Vagina (tissue), 2 donors: ENCODE measurements at places on chromosomes 16 and 17.
A peak's percentile ranks its signal among the peaks of the same experiment; 100 is the strongest.

- no peak for DNase-seq
Measured at GRCh38 chr17:74671031-74671771, 41.5 kb downstream of the CD300LF start.

DNA sequence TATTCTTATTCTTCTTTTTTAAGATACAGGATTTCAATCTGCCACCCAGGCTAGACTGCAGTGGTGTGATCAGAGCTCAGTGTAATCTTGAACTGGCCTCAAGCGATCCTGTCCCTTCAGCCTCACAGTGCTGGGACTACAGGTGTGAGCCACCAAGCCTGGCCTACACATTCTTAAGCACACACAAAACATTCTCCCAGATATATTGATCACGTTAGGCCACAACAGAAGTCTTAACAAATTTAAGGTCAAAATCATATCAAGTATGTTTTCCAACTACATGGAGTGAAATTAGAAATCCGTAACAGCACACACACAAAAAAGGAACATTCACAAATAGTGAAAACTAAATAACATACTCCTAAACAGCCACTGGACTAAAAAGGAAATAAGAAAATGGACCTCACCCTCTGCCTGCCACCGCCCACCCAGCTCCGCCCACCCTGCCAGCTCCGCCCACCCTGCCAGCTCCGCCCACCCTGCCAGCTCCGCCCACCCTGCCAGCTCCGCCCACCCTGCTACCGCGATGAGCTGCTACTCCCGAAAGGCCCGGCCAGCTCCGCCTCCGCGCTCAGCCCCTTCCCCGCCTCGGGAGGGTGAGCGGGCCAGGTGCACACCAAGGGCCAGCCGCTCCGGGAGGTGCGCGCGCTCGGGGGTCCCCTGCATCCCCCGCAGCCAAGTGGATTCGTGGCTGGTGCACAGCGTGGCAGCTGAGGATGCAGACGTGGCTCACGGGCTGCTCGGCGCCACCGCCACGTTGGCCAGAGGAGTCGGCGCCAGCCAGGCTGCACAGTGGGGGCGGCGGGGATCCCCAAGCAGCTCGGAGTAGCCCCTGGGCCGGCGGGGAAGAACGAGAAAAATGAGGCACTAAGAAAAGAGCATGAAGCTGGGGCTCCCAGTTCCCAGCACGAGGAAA is 41.2 kb downstream of the C16orf87 start:
- no peak for DNase-seq

- DNase-seq = peak; percentile 70
Measured at GRCh38 chr16:35745821-35746248, 2286.4 kb downstream of the TP53TG3F start.

DNA sequence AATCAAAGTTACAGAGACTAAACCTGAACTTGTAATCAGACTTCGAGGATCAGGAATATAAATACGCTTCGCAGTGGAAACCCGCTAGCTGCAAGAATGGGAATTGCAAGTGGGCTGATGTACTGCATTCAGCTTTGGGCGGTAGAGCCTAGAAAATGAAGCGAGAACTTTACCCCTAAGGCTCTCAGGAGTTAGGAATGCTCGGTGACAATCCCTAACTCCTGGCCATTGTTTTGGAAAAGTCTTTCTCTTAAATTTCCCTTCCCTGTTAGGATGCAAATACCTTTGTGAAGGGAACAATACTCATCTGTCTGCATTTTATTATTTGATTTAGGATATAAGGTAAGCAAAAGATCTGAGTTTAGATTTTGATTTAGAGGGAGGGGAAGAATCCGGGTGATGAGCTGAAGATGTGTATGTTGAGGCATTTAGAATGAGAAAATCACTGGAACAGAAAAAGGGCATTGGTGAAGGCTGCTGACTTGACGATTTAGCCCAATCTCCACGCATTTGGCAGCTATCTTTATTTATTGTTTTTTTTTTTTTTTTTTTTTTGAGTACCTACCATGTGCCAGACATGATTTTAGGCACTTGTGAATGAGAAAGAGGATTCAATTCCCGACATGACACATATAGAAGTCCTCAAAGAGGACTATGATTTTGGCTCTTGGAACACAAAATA is 2.2 kb upstream of the TOX3 start:
- DNase-seq = no peak

- no peak for DNase-seq
Measured at GRCh38 chr16:1916640-1916990, 1.6 kb downstream of the HS3ST6 start.

DNA sequence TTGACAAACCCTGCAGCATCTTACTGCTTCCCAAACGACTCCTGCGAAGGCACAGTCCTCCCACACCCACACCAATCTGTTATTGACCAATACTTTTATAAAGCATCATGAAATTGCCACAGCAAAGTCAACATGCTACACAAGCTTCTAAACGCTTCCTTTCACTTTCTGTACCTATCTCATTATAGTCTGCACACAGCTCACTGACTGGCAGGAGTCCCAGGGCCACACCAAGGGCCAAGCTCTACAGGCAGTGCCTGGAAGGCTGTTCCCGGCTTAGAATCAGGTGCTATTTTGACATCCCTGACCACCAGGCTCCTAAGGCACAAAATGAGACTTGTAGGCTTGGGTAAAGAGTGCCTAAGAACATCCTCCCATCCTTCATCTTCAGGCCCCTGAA is 39.5 kb downstream of the USP7 start:
- DNase-seq = no peak

DNA sequence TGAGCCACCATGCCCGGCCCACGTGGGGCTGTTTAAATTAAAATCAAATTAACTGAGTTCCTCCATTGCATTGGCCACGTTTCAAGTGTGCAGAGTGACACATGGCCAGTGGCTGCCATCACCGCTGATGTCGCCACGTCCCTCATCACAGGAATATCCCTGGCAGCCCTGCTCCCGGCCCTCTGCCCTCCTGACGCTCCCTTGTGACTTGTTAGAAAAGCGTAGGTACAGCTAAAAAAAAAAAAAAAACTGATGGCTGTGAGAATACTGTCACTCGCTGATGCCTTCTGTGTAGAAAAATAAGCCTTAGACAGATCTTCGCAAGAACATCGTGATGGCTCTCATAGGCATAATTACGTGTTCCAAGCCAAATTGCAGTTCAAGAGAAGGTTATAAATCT is 21.7 kb downstream of the CARHSP1 start:
- DNase-seq = no peak

DNA sequence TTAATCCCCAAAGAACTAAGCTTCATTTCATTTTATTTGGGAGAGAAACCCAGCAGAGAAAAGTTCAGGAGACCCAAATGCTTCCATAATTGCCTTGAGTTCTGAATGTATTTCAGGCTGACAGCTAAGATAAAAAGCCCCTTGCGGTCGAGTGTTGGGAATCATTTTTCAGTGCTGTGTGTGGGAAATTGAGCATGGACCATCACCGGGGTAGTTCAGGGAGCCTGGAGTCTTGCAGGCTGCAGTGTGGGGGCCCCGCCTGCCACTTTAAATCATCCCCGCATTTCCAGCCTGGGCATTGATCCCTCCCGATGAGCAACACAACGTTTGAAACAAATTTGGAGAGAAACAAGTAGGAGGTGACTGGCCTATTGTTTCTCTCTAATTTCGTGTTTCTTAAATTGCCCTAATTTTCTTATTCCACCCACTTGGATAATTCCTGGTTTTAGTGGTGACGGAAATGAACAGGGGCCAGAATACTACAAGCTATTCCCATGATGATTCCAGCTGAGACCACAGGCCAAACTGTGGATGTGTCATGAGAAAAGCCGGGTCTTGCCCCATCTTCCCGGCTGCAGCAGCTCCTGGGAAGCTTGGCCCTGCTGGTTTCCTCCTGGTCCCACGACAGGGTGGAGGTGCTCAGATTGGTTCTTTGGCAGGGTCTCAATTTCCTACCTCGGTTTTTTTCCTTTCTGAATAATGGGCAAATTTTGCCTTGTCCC is 75.1 kb downstream of the FOXL1 start:
- DNase-seq = no peak

GRCh38 chr16:75555707-75556430 is at the start of gene TMEM231:
Gene TMEM231, minus strand, starts transcription at chr16:75556252. Its CDS starts 43 bp downstream, at chr16:75556209.
- peak; percentile 96 for DNase-seq

DNA sequence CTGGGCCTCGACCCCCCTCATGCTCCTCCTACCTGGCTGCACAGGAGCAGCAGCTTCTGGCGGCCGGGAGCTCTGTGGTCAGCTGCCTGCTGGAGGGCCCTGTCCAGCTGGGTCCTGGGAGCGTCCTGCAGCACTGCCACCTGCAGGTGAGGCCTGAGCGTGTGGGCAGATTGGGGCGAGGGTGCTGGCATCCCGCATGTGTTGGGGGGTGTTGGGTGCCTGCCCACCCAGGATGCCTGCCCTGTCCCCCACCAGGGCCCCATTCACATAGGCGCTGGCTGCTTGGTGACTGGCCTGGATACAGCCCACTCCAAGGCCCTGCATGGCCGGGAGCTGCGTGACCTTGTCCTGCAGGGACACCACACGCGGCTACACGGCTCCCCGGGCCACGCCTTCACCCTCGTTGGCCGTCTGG is 16.5 kb downstream of the FCSK start:
- no peak for DNase-seq

DNA sequence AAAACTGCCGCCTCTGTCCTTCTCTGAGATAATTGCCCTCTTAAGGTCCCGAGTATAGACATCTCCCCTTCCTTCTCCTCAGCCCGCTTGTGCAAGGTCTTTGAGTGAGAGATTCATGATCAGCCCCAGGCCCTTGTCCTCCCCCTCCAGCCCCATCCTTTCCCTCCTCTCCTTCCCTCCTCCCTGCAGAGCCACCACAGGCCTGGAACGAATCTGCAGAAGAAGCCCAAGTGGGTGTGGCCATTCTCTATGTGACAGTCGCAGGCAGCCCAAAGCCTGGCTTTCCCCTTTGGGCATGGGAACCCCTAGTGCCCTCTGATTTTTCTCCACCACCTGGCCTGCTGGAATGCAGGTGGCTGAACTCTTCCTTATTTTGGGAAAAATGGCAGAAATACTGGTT is 7.2 kb upstream of the NDRG4 start:
- DNase-seq = no peak

GRCh38 chr17:30253312-30253711 is 17.8 kb upstream of the SLC6A4 start:
- no peak for DNase-seq

GRCh38 chr17:61533797-61534196 is 57.2 kb downstream of the NACA2 start:
- no peak for DNase-seq

GRCh38 chr17:76904116-76904515 is 35.9 kb downstream of the MGAT5B start:
- DNase-seq = no peak

DNA sequence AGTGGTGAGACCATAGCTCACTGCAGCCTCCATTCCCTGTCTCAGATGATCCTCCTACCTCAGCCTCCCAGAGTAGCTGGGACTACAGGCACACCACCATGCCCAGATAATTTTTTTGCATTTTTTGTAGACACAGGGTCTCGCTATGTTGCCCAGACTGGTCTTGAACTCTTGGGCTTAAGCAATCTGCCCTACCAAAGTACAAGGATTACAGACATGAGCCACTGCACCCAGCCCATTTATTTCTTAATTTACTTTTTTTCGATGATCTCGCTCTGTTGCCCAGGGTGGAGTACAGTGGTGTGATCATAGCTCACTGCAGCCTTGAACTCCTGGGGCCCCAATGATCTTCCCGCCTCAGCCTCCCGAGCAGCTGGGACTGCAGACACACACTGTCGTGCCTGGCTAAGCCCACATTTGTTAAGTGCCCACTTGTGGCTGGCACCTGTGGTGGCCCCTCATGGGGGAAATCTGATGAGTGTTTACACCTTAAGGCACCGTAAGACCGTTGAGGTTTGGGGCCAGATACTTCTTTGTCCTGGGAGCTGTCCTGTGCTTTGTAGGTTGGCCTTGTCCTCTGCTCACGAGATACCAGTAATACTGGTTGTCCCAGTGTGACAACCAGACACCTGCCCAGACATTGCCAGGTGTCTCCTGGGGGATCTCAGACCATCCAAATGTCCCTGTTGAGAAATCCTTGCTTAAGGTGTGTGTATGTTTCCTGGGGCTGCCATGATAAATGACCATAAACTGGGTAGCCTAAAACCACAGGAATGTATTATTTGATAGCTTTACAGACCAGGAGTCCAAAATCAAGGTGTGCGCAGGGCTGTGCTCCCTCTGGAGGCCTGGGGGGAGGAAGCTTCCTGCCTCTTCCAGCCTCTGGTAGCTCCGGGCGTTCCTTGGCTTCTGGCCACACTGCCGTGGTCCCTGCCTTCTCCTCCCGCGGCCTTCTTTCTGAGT is 141.4 kb upstream of the GSE1 start:
- DNase-seq = no peak

GRCh38 chr16:21203155-21203797 is 8.1 kb downstream of the ZP2 start:
- no peak for DNase-seq

DNA sequence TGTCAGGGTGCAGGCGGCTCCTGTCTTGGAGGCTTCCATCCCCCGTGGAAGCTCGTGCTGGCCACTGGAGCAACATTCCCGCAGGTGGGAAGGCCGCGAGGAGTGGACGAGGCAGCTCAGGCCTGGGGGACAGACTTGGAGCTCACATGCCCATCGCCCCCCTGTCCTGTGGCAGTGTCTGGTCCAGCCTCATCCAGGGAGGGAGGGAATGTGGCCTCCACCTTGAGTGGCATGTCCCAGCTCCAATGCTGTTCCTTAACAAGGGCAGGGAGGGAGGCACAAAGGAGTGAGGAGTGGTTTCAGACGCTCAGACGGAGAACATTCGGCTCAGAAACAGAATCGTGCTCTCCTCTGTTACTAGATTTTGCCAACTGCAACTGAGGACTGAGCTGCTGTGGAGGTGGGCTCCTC is 159.4 kb upstream of the CHMP6 start:
- no peak for DNase-seq

DNA sequence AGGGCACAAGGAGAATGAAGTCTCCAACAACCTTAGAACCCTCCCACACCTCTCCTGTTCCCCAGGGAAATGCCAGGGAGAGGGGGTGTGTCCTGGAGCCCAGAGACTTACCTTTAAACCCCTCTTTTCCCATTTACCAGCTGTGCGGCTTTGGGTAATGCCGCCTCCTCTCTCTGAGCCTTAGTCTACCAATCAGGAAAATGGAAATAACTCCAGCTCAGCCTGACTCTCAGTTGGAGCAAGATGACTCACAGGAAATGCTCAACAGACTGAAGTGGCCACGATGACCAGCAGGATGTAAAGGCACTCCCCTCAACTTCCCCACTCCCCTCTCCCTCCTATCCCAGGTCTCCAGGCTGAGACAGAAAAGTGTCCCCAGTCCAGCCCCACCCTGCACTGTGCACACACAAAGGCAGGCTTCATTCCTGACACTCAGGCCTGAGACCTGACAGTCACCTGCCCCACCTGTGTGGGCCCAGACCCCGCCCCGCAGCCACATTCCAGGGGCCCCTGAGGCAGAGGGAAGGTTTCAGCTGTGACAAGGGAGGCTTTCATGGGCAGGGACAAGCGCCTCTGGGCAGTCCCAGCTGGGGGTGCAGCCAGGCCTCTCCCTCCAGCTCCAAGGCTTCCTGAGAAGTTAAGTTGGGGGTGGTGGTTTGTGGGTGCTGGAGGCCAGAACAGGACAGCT is 3.0 kb upstream of the KRT15 start:
- no peak for DNase-seq

GRCh38 chr17:43994272-43995149 is 9.9 kb upstream of the NAGS start:
- DNase-seq = no peak

GRCh38 chr16:69114346-69114975 is 9.0 kb downstream of the HAS3 start:
- no peak for DNase-seq

- no peak for DNase-seq
Measured at GRCh38 chr16:3095869-3096268, 3.2 kb downstream of the ZSCAN10 start.

- DNase-seq = no peak
Measured at GRCh38 chr17:77391668-77392375, 251.1 kb downstream of the SEC14L1 start.
